ENCODE measurements at places on chromosomes 4 and X.

DNA sequence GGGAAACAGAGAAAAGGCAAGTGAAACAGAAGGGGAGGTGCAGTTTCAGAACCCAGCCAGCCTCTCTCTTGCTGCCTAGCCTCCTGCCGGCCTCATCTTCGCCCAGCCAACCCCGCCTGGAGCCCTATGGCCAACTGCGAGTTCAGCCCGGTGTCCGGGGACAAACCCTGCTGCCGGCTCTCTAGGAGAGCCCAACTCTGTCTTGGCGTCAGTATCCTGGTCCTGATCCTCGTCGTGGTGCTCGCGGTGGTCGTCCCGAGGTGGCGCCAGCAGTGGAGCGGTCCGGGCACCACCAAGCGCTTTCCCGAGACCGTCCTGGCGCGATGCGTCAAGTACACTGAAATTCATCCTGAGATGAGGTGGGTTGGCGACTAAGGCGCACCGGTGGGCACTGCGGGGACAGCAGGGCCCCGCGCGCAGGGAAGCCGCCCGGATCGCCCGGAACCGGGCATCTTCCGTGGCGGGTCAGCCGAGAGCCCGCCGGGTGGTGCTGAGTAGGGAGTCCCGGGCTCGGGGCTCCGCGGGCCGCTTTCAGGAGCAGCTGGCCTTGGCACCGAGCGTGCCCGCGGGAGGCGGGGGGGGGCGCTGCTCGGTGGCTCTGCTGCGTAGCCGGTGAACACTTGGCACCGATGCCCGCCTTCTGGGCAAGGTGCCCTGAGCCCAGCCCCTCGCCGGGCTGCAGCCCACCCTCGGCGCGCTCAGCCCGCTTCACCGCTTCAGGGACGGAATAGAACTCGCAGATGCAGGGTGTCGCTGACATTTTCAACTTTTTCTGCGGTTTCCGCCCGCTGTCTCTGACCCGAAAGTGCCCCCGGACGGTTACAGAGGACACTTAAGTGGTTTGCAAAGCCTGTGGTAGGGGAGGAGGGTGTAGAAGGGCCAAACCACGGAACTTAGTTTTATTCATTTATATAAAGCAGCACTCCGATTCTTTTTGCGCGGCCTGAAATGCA, at the start of gene CD38:
Gene CD38, plus strand, starts transcription at position 40 of the 953 bp plus-strand sequence. Its CDS starts 87 bp downstream, at position 127.
- peak; percentile 42 for DNase-seq

- DNase-seq: no peak
Measured at GRCh38 chr4:59814402-59815010, 1385.6 kb upstream of the ADGRL3 start.

- no peak for DNase-seq
Measured at GRCh38 chrX:120450163-120450562, 18.9 kb downstream of the LAMP2 start.

- DNase-seq: no peak
Measured at GRCh38 chr4:88752076-88752463, 54.4 kb upstream of the NAP1L5 start.

DNA sequence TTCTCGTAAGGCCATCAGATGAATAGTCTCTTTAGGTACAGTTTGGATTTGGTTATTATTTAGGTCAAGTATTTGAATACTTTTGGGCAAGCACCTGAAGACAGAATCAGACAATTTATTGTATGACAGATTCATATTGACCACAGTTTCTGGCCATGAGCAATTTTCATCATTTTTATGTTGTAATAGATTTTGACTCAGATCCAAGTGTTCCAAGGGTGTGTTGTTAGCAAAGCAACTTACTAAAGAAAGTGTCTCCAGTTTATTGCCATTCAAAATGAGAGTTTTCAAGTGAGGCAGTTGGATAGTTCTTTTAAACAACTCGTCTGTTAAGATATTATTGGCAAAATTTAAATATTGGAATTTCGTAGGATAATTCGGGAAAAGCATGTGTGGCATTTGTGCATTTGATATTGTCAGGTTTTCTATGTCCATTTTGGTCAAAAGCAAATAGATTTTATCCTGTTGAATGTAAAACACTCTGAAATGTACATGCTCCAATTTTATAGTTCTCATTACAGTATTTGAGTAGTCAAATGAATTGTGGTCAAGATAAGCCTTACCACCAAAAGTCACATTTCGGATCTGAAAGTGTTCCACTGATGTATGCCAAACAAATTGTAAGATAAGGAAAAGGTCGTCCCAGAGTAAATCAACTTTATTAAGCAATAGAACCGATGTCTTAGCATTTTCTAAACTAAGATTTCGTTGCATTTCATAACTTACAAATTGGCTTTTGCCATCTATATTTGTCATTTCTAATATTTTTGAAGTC, 8.4 kb downstream of the TLR10 start:
- no peak for DNase-seq

GRCh38 chr4:32460972-32461371, 1740.8 kb downstream of the PCDH7 start:
- DNase-seq: no peak

- peak; percentile 27 for DNase-seq
Measured at GRCh38 chrX:102934624-102935023, 2.4 kb upstream of the RAB40AL start.

- DNase-seq: no peak
Measured at GRCh38 chr4:181520790-181521189, 722.4 kb upstream of the TENM3 start.

DNA sequence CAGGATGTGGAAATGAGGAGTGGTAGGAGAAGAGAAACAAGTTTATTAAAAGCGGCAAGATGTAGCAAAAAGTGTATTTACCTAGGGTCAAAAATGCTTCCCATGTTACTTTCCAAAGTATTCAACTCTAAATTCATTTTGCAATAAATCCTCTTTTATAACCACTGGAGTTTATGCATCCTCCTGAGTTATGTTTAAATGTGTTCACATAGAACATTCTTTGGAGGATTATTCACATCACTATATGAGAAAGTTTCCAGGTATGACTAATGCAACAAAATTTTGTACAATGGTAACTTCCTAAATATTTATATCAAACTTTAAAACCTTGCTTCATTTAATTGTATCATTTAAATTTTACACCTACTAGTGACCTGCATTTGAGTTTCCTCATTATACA, 870.6 kb upstream of the SLIT2 start:
- DNase-seq: no peak

- no peak for DNase-seq
Measured at GRCh38 chr4:8199594-8200301, 658 bp downstream of the SH3TC1 start.

DNA sequence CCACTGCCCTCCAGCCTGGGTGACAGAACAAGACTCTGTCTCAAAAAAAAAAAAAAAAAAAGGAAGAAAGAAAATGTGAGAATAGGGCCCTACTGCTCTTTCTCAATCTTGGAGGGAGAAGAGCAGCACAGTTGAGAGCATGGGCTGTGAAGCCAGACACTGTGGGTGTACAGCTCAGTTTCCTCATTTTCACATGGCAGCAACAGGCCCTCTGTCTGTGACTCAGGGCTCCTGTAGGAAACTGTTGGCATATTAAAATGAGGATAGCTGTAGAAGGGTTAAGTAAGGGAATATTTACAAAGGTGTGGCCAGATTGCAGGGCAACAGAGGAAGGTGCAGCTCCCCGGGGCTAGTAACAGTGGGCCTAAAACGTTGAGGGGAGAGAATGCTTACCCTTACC, 3.4 kb downstream of the AKAP14 start:
- no peak for DNase-seq

DNA sequence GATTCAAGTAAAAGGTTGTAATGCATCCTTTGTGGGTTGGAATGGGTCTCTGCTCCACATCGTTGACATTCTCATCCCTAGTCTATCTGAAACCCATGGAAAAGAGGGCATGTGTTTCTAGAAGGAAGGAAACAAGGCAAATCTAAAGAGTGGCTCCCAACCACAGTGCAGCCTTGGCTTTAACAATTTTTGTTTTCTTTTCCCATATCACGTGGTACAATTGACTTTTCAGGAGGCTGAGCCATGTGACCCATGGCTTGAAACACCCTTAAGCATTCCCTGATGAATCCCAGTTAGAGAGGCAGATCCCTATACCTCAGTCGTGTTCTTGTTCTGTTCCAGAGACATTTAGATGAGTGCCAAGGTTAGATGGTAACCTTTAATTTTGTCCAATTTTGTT, 12.8 kb downstream of the DCUN1D4 start:
- no peak for DNase-seq

DNA sequence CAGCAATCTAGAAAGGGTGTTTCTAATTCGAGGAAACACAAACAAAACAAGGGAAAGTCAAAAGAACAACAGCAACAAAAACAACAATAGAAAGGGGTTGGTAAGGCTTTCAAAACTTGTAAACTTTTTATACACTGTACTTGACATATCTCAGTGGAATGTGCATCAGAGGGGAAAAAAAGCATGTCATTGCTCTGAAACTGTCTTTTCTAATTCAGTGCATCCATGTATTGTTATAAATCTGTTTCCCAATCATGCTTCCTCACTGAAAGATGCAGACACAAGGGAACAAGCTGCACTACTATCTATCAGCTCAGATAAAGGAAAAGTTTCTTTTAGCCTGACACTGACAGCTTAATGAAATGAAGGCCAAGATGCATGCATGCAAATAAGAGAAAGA, 44.2 kb upstream of the PCDH18 start:
- no peak for DNase-seq

DNA sequence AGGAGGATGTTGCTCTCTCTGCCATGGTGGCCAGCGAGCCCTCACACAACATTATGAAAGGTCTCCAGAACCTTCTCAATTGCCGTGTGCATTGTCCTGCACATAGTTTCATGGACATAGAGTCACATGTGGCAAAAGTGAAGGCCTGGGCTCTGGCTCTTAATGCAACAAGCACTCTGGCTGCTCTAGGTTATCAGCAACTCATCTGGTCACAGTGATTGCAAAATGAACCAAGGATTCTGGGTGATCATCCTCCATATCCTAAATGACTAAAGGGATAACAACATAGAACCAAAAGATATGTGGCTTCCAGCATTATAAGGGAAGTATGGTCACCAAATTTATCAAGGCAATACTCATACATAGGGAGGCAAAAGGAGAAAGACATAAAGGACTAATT, 175.2 kb downstream of the MGST2 start:
- DNase-seq: no peak

DNA sequence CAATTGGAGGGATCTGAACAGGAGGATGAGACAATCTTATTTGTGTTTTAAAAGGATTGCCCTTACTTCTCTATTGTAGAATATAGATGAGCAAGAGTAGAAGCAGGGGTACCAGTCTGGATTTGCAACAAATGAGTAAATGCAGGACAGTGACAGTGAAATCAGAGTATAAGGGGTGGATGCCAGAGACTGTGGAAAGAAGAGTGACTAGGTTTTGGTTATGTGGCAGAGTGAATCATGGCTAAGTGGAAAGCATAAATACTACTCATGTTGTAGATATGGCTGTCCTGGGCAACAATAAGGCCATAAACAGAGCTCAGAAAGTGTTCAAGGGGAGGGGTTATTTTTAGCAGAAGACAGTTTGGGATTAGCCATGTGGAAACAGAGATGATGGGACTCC, 6.0 kb upstream of the VSIG4 start:
- DNase-seq: no peak

- peak; percentile 57 for DNase-seq
Measured at GRCh38 chr4:64713256-64713840, 304.1 kb upstream of the TECRL start.

DNA sequence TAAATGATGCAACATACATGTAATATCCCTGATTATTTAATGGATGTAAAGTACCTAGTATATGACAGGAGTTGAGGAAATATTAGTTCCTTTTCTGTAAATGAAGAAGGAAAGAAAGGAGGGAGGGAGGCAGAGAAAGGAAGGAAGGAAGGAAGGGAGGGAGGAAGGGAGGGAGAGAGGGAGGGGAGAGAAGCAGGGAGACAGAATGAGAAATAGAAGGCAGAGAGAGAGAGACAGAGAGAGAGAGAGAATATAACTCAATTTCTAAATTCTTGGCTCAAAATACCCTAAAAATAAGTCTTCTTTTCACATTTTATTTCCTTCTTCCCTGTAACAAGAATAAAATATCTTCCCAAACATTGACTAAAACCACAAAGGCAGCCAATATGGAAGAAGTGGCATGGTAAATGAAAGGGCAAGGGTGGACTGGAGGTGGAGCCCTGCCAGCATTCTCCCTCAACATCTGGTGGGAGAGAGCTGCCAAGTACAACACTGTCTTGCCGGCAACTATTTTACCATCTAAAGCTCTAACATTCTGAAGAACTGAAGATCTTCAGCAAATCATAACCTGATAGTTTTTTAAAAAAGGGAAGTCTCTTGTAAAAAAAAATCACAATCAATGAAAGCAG, 245.1 kb downstream of the PPP3CA start:
- no peak for DNase-seq

- no peak for DNase-seq
Measured at GRCh38 chr4:125677665-125678307, 363.0 kb downstream of the FAT4 start.

DNA sequence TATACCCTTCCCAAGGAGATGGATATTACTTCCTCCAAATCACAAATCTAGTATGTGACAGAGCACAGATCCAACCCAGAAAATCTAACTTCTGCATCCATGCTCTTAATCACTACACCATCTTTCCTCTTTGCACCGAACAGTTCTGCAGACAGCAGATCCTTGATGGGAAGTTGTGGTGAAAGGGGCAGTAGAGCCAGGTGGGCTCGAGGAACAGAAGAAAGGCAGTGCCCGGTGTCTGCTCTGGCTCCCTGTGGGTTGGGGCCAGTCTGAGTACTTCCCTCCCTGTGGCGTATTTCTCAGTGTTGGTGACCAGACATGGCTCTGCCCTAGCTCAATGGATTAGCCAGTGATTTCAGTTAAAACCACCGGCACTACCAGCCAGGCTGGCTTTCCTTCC, 15.3 kb downstream of the HOPX start:
- DNase-seq: no peak

GRCh38 chr4:40418430-40419230, 83.5 kb downstream of the CHRNA9 start:
- no peak for DNase-seq

- DNase-seq: no peak
Measured at GRCh38 chrX:101658661-101659491, 774 bp downstream of the ARMCX2 start.

DNA sequence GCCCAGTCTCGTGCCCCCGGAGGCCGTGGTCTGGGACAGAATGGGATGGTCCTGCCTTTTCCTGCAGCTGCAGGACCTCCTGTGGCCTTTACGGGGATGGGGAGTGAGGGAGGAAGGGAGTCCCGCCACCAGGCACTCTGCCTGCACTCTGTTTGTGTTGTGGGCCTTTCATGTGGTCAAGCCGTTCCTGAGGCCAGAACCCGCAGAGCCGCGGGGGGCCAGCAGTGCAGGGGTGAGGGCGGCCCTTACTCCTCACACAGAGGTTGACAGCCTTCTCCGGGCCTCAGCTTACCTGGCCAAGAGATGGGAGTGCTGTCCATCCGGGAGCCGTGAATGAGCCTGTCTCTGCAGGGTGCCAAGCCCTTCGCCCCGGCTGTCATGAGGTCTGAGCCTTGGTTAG, 230.7 kb downstream of the AFAP1 start:
- DNase-seq: no peak

GRCh38 chr4:143432258-143432591, 81.3 kb upstream of the SMARCA5 start:
- no peak for DNase-seq

GRCh38 chrX:77925764-77926163, 15.3 kb downstream of the ATP7A start:
- no peak for DNase-seq

- no peak for DNase-seq
Measured at GRCh38 chrX:23765449-23765848, 17.5 kb upstream of the SAT1 start.

GRCh38 chr4:96354036-96354712, 514.3 kb downstream of the PDHA2 start:
- DNase-seq: no peak

Data from HAP-1 (cell line).